Neural crest cell (in vitro differentiated cells): ENCODE measurements at places on chromosomes 7 and 10. TPM values are rescaled to one million over a fixed set of nuclear protein-coding genes. Genes with fewer than 3 reads are reported as not detected.

- no peak for DNase-seq
Observed at GRCh38 chr10:35545878-35546590, 59.1 kb upstream of the GJD4 start.

The SPDYE8 gene
- total RNA-seq: not detected in 2 replicates

- peak; percentile 38 for DNase-seq
Observed at GRCh38 chr7:23277359-23277989, 21.7 kb upstream of the MALSU1 start.

DNA sequence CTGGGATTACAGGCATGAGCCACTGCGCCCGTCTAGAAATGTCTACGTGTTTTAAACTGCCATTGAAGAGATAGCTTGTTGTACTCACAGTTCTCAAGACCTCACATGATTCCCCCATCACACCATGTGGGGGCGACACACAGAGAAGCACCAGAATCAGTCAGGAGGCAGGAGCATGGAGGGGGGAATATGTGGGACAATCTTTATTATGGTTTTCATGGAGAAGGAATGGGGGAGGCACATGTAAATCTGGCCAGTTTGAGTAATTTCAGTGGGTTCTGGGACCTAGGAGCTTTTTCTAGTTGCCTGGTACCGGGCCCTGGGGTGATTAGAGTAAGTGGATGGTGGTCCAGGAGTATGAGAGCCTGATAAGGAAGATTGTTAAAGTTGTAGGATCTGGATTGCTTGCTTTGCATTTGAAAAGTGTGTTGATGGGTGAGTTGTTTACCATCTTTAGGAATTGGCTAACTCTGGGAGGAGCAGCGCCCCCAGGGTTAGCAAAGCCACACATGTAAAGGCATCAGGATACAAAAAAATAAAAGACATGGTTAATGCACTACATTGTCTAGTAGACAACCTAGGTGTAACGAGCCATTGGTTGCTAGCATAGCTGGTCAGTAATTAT lies 85.4 kb upstream of the SLC13A1 start:
- no peak for DNase-seq

The RET gene
- 1.6 and 2.5 TPM in 2 replicates for total RNA-seq

The AMZ1 gene
- not detected in 2 replicates for total RNA-seq

GRCh38 chr10:22673785-22674572 lies 40.4 kb downstream of the PIP4K2A start:
- DNase-seq: no peak

GRCh38 chr7:6532516-6532915 lies 18.7 kb downstream of the GRID2IP start:
- DNase-seq: no peak

GRCh38 chr7:155490697-155491628 lies 33.0 kb downstream of the EN2 start:
- peak; percentile 81 for DNase-seq

The OR9A2 gene
- total RNA-seq: not detected in 2 replicates

The CCL24 gene
- not detected in 2 replicates for total RNA-seq

The ITGB8 gene
- total RNA-seq: 18.2 and 19.9 TPM in 2 replicates

- no peak for DNase-seq
Observed at GRCh38 chr10:109773288-109774120, 149.8 kb downstream of the XPNPEP1 start.

DNA sequence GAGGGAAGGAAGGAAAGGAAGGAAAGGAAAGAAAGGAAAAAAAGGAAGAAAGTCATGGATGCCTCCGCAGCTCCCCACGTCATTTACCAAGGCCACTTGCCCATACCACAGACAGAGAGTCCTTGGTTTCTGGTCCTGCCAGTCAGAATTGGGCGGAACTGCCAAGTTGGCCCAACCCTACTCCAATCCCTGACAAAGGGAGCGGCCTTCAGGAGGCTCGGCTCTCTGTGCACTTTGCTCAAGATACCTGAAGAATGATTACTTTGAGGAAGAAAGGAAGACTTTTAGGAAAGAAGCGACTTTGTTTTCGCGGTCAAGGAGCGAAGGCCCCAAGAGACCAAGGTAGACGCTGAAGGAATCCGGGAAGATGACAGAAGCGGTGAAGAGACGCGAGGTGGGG lies 49.1 kb upstream of the FXYD4 start:
- no peak for DNase-seq

DNA sequence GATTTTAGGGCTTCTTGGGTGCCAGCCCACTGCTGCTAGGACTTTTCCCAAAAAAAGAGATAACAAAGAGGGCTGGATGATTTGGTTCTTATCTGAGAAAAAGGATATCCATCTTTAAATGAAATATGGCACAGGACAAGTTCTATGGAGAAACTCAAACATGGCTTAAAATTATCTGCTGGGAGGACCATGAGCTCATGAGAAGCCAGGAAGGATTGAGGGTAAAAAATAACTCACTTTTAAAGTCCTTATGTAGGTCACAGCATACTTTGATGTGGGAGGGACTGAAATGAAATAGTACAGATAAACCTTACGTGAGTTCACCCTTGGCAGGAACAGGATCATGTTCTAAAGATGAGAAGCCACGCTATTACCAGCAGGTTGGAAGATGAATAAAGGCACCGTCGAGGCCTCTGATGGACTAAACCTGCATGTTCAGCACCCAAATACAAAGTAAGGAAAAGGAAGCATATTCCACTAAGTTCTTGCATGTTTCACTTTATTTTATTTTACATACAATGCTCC lies 369.2 kb upstream of the KLF6 start:
- no peak for DNase-seq
